ENCODE measurements at places on chromosomes 7 and 10.

- no peak for DNase-seq
Observed at GRCh38 chr10:22372917-22373316, 27.6 kb downstream of the SPAG6 start.

DNA sequence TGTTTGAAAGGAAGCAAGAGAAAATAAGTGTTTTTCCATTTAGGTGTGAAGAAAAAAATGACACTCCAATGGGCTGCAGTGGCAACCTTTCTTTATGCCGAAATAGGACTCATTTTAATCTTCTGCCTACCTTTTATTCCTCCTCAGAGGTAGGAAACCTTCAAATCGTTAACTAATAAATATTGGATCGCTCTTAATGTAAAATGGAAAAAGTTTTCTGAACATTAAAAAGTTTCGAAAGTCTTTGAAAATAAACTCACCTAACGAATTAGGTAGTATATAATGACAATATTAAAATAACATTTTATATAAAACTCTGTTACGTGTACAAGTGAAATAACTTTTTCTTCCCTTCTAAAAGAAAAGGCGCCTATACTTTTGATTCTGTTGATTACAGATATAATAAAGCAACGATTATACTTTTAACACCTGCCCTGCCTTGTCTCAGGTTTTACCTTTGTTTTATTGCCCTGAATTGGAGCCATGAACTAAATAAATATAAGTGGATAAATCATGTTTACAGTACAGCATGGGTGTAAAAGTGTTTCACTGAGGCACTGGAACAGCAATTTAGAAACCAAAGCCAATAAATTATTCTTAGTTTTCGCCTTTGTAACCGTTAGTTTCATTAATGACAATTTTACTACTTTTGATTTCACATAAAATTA, 804 bp downstream of the BCAP29 start:
- no peak for DNase-seq

- no peak for DNase-seq
Observed at GRCh38 chr10:93495654-93496321, 624 bp upstream of the CEP55 start.

DNA sequence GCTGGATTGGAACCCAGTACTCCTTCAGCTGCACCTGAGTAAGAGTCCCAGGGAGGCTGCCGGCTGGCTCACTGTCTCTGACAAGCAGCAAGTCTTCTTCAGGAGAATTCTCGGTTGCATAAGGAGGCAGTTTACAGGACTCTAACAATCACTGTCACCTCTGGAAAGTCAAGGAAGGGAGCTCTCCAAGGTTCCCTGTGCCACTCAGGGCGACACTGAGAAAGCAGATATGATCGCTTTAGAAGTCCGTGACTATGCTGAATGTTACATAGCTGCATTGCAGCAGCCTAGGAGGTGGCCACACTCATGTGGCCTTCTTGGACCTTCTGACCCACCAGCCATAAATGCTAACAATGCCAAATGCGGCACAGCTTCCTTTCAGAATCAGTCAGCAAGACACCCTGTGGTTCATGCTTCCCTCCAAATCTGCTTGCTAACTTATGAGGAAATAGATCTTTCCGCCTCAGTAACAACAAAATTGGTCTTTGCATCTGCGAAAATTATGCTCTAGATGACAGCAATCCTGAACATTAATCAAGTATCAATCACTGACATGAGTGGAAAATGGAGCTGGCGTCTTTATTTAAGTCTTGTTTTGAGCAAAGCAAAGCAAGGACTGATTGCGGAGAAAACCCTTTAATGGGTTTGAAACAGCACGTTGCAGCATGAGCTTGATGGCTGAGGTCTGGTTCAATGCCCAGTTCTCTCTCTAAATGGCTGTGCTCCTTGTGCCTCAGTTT, 132.9 kb downstream of the ATXN7L1 start:
- DNase-seq, result no peak

- no peak for DNase-seq
Observed at GRCh38 chr7:64098-64915, 128.1 kb upstream of the FAM20C start.
